ENCODE measurements at places on chromosomes 4 and X.
A peak's percentile ranks its signal among the peaks of the same experiment; 100 is the strongest.

DNA sequence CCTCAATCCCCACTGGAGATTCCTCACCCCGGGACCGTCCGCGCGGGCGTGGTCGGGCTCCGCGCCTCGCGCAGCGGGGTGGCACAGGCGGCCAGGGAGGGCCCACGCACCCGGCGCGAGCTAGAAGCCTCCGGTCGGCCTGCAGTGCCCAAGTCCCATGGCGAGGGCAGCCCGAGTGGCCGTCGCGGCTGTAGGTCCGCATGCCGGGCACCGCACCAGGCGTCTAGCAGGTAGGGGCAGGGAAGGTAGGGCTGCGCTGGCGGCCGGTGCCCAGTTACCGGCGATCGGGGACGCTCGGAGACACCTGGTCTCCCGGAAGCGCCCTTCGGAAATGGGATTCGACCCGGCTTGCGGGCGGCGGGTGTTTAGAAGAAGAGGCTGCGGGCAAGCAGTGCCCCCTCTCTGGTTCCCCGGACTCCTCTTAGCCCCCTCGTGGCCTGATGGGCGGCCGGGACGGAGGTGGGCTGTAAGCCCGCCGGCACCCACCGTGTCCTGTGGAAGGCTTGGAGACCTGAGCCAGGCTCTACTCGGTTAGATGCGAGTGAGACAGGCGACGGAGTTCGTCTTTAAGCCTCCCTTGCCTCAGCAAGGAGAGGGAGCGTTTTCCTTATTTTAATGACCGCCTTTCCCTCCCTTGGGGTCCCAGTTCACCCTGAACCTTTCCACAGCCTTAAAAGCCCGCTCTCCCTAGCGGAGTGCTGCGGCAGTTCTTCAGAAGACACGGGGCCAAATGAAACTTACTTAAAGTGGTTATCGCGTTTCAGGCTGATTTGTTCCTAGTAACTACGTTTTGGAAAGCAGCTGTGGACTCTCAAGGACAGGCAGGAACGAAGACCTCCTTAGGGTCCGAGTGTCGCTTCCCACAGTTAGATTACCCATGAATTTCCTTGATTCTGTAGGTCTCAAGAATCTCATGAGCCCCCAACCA is 821 bp downstream of the SLITRK2 start:
- DNase-seq, result no peak

DNA sequence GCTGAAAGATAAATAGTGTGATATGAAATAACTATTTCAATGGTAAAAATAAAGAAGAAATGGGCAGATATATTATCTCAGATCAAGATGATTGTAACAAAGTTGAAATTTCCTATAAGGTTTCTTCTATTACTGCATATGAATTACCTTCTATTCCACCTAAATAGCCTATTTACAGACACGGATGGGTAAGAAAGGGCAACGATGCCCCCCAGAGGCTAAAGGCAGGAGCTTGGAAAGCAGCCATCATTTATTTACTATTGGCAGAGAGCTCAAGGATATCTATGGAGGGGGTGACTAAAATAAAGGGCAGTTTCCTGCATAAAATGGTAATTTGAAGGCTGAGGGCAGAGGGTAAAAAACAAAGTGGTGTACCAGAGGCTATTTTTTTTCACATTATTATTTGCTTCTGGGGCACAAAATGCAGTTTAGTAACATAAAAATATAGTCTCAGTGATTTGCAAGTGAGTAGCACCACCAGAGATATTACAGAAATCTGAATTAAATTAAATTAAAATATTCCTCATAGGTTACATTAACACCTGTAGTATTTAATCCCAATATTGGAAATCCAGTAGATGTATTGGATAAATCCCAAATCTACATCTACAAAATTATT is 123.1 kb downstream of the BTC start:
- DNase-seq, result peak; percentile 11

DNA sequence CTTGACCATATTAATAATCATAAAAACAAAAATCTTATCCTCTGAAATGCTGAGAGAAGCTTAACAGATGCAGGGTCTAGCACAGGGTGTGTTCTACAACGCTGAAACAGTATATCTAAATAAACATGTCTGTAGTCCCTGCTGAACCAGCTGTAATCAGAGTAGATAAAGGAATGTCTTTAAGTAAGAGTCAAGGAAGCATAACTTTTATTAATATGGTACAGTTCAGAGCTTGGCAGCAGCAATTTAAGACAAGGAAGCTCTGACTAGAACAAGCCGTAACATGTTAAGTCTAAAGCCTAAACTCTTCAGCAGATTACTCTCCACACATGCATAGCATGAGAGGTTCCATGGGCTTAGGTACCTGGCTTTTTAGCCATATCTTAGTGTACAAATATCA is 36.1 kb downstream of the NFKB1 start:
- no peak for DNase-seq

DNA sequence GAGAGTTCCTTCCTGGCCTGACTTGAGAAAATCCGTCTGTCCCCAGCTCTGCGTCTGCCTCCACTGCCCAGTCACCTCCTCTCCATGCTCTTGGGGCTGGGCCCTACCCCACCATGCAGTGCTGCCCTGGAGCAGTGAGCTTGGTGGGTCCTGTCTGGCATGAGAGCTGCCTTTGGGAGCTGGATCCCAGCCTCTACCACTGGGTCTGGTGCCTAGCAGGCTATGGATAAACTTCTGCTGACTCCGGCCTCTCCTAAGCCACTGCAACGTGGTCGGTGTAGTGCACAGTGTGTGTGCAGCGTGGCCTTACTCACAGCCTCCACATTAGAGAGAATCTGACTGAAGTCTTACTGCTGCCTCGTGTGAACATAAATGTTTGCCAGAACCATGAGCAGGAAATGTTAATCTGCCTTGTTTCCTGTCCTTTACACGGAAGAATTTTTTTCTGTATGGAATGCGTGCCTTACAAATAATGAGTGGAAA is 47.6 kb downstream of the HTT start:
- DNase-seq, result no peak

GRCh38 chrX:137549851-137550664 is 15.9 kb upstream of the ZIC3 start:
- DNase-seq, result no peak

DNA sequence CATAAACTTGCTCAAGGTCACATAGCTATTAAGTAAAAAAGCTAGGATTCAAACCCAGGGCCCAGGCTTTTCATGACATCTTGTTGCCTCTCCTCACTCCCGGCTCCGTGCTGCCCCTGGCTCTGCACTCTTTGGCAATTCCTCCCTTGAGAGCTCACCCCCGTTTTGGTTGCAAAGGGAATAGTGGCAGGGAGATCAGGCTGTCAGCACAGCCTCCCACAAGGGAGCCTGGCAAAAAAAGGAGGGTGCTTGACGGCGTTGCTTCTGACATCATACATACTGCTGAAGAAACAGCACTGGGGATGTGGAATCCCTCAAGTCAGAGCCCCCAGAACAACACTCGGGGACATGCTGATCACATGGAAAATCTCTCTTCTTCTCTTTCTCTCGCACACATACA is 20.5 kb downstream of the IQSEC2 start:
- no peak for DNase-seq

- DNase-seq, result no peak
Measured at GRCh38 chr4:147354237-147354636, 126.7 kb upstream of the EDNRA start.

DNA sequence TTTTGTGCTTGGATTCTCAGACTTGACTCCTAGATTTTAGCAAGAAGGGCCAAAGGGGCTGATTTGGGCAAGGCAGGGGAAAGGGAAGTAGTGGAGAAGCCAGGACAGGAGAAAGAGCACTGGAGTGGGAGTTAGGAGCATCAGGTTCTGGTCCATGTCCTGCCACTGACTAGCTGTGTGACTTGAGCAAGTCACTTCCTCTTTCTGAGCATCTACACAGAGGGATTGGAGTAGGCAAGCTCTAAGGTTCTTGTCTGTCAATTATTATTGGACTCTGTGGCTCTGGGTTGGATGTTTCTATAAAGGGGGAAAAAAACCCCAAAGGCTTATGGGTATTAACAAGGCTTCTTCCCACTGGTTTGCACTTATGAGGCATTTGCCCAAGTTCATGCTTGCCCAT is 24.4 kb downstream of the PLAC1 start:
- no peak for DNase-seq

GRCh38 chr4:137968956-137969678 is 273.0 kb downstream of the SLC7A11 start:
- no peak for DNase-seq

- no peak for DNase-seq
Measured at GRCh38 chr4:24975510-24975909, 55.2 kb downstream of the LGI2 start.

GRCh38 chrX:153924149-153924861 is 1.8 kb downstream of the ARHGAP4 start:
- DNase-seq, result no peak

GRCh38 chr4:7687796-7688195 is 251.9 kb downstream of the AFAP1 start:
- DNase-seq, result no peak

- no peak for DNase-seq
Measured at GRCh38 chr4:37132351-37132974, 112.1 kb upstream of the NWD2 start.

GRCh38 chrX:65476564-65476963 is 58.0 kb downstream of the LAS1L start:
- no peak for DNase-seq

DNA sequence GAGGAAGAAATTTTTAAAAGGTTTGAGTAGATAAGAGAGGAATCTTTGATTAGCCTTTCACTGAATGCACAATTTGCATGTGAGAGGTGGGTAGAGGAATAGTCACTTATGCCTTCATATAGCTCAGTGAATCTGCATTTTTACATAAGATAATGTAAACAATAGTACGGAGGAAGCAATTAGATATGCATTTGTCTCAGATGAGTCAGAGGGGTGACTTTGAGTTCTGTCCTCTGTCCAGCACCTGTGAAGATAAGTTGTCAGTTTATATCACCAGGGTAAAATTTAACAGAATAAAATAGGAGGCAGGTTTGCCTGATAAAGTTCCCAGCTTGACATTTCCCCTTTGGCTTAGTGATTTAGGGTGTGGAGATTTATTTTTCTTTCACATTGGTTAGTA is 841.9 kb downstream of the PCDH18 start:
- DNase-seq, result no peak

GRCh38 chr4:109091727-109092409 is 210.6 kb downstream of the COL25A1 start:
- no peak for DNase-seq

GRCh38 chr4:23500894-23501449 is 388.9 kb downstream of the PPARGC1A start:
- no peak for DNase-seq

DNA sequence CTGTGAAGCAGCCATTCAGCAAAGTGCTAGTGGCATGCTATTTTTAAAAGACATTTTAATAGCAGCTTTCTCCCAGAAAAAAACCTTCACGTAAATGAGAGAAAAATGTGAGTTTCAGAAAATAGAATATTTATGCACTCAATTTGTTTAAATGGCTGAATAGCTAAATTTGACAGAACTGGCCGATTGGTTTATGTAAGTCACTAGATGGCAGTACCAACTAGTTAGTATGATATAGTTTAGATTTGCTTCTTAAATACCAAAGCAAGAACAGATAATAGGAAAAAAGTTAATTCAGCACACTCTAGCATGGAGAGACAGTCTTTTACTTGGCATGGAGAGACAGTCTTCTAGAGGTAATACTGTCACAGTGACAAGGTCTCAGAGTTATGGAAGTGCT is 250.1 kb downstream of the SNCA start:
- no peak for DNase-seq

DNA sequence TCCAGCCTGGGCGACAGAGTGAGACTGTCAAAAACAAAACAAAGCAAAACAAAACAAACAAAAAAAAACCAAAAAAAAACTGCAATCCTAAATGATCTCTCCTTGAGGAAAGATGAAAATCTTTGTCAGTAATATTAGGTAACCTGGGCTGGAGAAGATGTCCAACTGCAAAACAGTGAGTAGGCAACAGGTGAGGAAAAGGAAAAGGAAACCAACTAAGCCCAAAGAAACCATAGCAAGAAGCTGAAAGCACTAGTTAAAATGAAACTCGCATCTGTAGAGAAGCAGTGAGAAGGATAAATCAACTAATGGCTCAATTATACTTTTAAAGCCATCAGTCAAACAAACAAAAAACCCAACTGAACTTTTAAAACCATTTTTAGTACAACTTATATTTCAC is 54.2 kb downstream of the ENOX2 start:
- no peak for DNase-seq

DNA sequence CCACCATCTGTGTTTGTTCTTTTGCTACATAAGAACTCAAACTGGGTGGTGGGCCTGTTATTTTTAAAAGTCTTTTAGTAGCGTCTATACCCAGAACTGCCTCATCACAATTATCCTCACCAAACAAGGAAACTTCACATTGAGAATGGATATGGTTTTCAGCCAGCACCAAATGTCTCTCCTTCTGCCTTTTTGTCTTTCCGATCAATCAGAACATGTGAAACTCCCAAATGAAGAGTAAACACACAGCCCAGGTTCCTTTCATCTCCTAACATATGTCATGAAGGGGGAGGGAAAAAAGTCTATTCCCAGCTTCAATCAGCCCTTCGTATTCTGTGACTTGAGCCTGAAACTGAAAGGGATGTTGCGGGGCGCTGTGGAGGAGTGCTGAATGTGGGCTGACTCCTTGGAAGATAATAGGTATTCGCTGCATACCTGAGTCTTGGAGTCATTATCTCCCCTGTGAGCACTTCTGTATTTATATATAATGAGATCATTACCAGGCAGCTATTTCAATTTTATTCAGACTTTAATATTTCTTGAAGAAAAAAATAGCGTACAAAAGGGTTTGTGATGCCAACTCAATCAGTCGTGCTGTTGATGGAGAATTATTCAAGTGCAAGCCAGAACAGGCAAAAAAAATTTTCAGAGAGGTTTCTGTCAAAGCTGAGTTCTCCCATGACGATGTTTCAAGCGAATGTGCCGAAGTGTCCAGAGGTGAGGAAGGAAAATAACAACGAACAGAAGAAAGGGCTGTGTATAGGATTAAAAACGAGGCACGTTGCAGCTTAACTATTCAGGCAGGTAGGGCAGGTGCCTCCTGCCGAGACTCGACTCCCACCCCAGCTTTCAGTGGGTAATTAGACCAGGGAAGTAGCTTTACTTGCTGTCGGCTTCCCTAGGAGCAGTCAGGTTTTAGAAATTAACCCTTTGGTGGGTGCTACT is 163.9 kb upstream of the NOCT start:
- DNase-seq, result no peak

DNA sequence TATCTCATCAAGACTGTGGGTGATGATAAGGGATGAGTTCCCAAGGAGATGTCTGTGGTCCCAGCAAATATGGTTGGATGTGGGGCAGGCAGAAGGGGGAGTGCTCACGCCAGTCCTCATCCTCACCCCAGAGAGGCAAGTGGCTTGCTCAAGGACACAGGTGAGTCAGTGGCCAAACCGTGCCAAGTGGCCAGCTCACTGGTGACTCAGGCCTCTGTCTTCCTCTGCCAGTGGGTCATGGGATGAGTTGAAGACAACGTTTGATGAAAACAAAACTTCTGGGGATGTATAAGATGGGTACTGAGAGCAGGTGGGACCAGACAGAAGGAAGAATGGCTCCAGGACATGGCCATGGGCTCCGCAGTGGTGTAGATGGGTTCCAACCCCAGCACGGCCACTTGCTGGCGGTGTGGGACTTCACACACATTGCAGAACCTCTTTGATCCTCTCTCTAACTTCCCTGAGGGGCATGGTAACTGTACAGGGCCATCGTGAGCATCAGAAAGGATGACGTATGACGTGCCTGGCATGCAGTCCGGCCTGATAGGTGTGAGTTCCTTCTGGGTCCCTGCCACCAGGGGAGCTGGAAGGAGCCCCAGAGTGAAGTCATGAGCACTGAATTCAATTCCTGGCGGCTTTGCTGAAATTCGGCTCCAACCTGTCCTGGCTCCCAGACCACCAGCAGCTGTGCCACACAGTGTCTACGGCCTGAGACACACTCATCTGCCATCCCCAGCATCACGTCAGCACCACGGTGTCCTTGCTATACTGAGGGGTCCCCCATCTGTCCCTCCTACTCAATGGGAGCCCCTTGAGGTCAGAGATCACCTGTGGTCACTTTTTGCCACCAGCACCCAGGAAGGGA is 41.3 kb upstream of the GPR78 start:
- DNase-seq, result no peak
